AG08395 (cell line): ENCODE measurements at places on chromosomes 6 and 20.
A peak's percentile ranks its signal among the peaks of the same experiment; 100 is the strongest.

- DNase-seq = no peak
These were observed 89.6 kb upstream of the RIN2 start for GRCh38 chr20:19668418-19668817.

DNA sequence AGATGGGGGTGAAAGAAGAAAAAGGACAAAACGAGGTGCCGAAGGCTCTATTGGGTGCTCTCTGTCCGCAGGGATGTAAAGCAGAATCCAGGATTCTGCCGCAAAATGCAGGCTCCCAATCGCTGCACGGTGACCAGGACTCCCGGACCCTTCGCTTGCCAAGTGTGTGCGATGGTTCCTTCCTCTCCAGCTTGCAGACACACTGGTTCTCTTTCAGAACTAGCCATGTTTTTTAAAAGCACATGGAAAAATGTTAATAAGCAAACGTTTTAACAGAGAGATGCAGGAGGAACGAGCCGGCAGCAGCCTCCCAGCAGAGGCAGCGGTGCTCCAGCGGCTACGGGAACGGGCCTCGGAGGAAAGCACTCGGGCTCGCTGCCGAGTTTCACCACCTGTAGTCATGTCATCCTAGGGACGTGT is 59.6 kb downstream of the ZNF831 start:
- no peak for DNase-seq

DNA sequence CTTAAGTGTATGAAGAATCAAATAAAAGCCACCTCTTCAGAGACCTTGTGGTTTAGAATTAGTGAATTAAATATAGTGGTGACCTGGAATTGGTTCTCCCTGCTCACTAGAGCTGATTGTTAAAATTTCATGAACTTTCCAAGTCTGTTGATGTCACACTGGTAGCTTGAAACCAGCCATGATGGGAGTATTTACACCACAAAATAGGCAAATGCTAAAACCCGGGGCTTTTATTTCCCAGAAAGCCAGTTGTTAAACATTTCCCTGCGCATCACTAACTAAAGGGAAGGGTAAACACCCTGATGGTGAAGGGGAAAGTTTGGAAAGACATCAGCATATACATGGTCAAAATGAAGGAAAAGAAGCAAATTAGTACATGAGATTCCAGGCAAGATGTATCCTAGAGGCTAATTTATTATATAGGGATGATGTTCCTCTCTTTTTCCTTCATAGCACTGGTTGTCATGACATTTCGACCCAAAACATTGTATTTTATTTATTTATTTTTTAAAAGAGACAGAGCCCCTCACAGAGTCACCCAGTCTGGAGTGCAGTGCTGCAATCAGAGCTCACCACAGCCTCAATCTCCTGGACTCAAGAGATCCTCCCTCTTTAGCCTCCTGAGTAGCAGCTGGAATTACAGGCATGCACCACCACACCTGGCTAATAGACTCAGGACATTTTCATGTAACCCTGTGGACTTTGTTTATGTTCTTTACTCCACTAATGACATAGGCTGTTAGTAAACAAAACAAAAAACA is 123.2 kb downstream of the RIN2 start:
- DNase-seq = no peak

DNA sequence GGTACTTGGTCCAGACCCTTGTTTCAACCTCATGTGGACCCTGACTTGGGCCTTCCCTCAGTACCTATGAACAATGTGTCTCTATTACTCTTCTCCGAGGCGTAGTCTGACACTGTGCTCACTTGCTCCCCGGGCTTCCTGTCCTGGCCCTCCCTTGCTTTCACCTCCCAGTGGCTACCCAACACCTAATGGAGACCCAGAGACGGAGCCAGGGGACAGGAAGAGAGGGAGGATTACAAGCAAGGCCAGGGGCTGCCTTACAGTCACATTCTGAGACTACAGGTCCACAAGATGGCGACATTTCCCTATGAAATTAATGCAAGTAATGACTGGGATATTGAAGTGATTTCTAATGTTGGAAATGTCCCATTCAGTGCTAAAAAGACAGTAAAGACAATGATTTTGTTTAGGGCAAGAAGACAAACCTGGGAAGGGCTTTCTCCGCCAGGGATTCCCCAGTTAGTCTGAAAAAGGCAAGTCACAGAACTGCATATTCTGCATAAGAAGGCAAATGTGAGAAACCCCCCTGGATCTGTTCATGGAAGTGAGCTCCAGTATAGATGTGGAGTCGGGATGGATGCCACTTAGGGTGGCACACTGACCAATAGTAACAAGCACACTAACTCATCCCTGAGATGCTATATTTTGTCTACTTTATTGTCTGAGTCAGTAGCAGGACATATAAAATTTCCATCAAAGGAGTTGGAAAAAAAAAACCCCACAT is 44.0 kb upstream of the ZBTB24 start:
- DNase-seq = peak; percentile 74

DNA sequence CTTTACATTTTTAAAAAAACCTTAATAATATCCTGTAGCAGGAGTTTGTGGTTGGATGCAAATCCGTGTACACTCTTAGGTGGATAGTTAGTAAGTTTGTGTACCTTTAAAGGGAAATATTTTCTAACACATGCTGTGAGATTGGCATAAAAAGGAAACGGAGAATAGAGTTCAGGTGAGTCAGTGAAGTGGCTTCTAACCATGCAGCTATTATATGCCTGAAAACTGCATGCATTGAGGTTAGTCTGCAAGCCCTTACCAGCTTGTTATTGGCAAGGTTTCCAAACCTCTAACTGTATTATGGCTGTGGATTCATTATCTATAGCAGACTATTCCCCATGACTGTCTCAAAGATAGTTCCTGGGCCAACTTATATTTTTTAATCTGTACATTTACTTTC is 420.6 kb upstream of the MMS22L start:
- DNase-seq = no peak

GRCh38 chr6:169420912-169421543 is 167.4 kb upstream of the THBS2 start:
- no peak for DNase-seq

DNA sequence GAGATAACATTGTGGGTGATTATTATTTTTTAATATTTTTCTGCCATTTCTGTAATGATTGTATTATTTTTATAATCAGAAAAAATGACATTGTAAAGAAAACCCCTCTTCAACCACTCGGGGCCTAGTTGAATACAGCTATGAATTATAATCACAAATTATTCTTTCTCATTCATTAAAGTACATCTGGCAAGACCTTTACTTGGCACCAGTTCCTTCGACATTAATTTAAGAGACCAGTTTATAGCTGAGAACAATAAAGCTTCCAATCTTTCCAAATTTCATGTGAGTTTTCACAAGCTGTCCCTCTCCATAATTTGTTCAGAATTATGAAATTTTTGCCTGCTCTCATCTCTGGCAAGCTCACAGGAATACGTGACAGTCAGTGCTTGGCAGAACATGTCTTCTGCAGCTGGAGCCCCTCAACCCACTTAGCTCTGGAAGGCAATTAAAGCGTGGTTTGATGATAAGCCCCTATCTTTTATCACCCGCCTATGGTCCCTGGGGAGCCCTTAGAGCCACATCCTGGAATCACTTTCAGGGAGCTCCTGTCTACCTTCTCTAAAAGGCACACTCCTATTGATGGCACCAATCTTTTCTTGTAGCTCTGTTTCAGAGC is 237.2 kb upstream of the PRND start:
- no peak for DNase-seq

DNA sequence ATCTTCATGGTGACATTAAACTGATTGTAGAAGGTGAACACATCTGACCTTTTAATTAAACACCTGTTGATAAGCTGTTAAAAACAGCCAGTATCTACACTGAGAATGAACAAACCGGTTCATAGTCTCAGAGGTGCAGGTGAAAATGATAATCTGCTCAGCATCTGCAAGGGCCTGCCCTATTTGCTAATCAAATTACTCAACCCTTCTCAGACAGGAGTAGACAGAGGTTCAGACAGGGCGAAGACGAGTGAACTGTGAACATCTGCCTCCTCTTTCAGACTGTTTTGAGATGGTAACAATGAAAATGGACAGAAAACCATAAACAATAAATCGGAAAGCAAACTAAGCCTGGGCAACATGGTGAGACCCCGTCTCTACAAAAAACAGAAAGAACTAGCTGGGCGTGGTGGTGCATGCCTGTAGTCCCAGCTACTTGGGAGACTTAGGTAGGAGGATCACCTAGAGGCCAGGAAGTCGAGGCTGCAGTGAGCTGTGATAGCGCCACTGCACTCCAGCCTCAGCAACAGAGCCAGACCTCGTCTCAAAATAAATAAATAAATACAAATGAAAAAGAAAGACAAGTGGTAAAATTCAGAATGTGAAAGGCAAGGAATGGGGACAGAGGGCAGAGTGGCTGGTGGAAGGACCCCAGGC is 55.9 kb downstream of the NINL start:
- no peak for DNase-seq

DNA sequence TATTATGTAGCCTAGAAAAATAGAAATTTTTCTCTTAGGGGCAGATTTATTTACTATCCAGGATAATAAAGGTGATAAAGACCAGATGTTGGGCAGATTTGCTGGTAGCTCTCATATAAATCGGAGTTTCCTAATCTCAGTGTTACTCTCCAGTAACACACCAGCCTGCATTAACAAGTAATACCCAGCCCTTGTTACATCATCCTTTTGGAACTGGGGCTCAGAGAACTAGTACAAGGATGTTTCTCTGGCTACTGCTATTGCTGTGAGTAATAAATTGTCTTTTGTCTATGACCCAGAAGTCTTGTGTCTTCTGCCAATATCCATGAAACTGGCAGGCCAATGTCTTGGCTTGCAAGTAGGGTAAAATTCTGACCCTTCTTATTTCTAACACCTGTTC is 16.8 kb downstream of the TPD52L1 start:
- peak; percentile 50 for DNase-seq

DNA sequence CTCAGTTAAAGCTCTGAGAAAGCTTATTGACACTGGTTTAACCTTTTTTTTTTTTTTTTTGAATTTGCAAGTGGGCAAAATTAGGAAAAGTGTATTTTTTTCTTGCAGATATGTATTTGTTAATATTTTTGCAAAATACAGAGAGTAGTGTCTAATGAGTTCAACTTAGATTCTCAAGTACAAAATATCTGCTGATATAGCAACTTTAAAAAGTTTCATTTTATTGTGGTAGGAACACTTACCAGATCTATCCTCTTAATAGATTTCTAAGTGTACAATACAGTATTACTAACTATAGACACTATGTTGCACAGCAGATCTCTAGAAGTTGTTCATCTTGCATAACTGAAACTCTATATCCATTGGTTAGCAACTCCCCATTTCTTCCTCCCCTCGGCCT is 30.9 kb upstream of the HDDC2 start:
- DNase-seq = no peak

GRCh38 chr20:2798814-2799213 is 1.6 kb downstream of the CPXM1 start:
- no peak for DNase-seq

DNA sequence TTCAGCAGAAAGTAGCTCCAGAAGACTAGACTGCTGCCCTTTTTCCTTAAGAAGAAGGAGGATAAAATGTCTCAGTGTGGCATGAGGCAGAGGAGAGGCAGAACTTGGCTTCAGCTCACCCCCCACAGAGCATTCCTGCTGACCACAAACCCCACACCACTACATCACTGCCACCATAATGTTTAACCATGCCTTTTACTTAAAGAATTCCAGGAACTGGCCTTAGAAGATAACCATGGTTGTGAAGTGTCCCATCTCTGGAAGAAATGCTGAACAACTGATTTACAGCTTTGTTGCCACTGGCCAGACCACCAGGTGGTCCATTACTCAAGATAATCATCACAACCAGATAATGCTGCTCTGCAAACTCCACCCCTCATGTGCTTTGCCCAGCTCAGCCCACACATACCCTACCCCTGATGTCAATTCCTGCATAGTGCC is 154.1 kb downstream of the CD24 start:
- DNase-seq = peak; percentile 67

DNA sequence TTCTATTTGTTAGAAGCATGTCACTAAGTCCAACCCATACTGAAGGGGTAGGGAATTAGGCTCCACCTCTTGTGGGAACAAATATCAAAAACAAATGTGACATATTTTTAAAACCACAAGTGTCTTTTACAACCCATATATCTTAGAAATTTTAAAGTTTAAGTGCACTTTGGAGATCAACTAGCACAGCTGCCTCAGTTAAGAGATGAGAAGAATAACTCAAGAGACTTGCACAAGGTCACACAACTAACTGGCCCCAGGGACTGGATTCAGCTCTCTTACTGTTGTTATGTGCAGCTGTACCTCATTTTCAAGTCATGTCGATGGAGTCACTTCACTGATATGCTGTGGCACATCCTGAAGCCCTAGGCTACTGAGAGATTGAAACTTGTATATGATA is 102.9 kb upstream of the BMP2 start:
- DNase-seq = no peak

DNA sequence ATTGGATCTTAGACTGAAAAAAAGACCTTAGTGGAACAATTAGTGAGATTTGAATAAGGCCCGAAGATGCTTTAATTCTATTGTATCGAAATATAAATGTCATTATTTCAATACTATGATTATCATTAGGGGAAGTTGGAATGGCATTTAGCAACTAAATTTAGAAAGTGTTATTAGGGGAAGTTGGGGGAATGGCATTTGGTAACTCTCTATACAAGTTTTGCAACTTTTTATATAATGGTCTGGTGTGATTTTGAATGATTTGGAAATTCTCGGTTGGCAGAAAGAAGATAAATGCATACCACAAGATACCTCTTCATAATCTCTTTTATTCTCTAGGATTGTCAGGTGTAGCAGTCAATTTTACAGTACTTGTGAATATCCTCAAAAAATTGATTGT is 49.2 kb downstream of the RNF144B start:
- no peak for DNase-seq

DNA sequence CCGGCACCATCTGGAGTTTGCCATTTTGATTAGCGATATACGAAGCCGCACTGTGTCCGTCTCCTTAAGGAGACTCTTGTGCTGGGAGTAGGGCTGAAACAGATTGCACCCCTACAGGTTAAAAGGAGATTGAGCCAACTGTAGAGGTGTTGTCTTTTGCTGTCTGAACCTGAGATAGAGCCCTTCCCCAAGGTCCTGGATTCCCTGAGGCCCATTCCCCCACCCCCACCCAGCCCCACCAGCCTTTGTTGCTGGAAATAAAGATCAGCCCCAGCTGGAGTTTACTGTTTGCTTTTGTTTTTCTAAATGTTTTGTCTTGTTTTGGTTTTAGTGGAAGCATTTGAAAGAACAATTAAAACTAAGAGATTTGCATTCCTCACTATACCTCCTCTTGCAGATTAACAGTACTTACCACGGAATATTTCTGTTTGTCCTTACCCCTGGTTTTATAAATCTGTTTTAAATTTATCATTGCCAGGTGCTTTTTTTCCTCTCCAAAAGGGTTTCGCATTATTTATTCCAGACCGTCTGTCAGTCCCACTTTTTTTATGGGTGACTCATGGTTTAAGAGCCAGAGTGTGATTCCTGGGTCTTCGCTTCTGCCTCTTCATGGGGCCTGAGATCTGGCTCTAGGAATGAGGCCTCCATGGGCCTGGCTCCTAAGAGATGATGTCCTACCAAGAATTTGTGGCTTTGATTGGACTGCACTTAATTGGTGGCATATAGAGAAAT is 169.2 kb downstream of the DTNBP1 start:
- DNase-seq = no peak

- DNase-seq = peak; percentile 87
These were observed 131.3 kb upstream of the GMDS start for GRCh38 chr6:2376429-2377355.
